Activated naive CD4-positive, alpha-beta T cell (primary cell): ENCODE measurements at places on chromosomes 16 and 17.

DNA sequence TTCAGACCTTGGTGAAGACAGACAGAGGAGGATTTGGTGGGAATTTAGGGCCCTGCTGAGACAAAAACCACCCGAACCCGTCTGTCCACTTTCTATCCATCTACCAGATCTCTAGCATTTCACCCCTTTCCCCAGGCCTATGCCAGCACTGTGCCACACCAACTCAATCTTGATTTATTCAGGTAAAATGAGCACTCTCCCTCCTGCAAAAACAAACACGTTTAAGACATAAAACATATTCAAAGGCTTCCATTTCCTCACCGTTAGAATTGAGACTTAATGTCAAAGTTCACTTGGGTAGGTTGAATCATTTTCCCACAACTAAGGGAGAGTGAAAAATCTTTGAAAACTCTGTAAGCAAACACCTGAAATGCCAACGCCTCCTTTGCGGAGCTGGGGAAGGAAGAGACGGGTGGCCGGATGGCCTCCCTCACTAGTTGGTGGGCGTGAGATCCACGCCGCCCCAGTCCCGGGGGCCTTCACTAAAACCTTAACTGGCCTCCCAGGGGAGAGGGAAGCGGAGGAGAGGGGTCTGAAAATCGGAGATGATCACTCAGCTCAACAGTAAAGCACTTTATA is 862 bp downstream of the DCAKD start:
- no peak for DNase-seq

DNA sequence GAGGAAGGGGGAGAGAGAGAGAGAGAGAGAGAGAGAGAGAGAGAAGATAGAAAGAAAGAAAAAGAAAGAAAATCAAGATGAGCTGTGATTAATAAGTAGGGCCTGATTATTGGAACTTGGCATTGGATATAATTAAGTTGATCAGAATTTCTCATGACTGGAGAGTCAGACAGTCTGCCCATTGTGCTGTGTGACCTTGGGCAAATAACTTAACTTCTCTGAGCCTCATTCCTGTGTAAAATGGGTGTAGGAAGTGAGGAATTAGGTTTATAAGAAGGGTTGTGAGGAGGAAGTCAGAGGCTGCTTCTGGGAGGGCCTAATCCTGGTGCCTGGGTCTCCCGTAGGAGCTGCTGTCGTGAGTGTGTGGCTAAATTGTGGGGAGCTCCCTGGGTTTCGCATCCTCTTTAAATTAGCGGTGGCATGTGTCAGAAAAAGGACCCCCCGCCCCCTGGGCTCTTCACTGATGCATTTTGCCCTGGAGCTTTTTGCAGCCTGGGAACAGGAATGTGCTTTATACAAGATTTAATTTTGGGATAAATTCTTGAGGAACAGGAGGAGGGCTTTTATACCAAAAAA is 76.0 kb downstream of the CMIP start:
- DNase-seq = no peak

DNA sequence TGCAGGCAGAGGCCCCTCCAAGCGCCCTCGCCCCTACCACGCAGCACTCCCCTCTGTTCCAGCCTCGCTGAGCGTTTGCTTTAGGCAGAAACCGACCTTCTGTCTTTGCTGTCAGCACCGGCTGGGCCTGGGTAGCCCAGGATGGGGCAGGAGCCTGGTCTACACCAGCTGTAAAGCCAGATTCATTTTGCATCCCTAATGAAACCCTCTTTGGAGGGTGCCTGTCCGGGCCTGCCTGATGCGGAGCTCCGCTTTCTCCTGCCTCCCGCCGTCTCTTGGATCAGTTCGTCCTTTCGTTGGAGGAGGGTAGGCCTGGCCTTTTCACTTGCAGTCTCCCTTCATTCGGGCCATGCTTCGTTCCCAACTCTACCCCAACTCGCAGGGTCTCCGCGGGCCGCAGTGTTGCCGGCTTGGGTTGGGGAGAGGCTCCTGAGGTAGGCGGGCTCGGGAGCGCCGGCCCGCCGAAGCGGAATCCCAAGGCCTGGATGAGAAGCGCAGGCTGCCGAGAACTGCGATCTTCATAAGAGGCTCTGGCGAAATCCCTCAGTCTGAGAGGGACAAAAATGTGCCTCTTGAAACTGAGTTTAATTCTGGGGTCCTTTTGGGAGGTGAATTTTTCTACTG is 4.8 kb upstream of the HOXB8 start:
- no peak for DNase-seq

- no peak for DNase-seq
These were observed 255.0 kb downstream of the CBLN1 start for GRCh38 chr16:49026566-49027181.

GRCh38 chr16:55478827-55479429 is at the start of gene MMP2:
TSS of gene MMP2 (plus strand) at chr16:55479198. CDS start at chr16:55479480, 282 bp downstream.
- DNase-seq = no peak

DNA sequence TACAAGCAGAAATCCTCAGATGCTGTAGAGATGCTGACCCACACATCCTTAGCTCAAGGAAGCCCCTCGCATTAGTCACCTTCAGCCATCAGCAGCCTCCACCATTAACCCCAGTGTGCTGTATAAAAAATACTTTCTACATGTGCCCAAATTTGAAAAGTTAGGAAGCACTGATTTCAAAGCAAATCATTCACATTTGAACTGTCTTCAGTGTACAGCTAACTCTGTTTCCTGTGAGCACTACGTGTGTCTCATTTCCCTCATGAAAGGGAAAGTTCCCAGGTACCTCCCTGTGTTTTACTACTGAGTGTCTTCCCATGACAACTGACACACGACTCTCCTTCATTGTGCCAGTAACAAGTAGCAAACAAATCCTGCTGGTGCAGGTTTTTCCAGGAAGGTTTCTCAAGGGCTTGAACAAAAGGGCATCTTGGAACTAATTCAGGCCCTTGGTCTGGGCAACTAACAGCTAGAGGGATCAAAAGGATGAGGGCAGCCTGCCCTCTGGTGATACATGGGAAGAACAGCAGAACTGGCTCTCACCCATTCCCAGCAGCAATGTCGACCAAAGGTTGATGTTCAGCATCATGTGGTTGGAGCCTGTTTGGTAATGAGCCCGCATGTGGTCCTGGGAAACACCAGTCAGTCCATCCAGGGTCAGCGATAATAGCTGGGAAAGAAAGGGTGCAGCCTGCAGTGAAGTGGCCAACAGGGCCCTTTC is 4.0 kb downstream of the SLC35B1 start:
- DNase-seq = no peak

DNA sequence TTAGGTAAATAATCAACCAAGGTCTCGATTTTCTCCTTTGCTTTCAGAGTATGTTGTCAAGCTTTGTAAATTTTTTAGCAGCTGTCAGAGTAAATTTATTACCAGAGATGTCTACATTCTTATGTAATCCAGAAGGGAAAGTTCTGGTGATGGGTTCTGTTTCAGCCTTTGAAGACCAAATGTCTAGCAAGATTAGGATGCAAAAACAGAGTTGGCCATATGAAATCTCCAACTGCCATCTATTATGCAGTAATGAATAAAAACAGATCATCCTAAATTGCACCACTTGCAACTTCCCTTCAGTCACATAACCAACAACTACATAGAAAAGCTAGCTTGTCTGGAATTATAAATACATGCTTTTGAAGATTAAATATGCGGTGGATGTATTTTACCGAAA is 826.8 kb upstream of the KIF2B start:
- no peak for DNase-seq

GRCh38 chr16:76292218-76292617 is 15.0 kb downstream of the CNTNAP4 start:
- no peak for DNase-seq

- no peak for DNase-seq
These were observed 19.9 kb downstream of the ARL4D start for GRCh38 chr17:43418441-43419374.

DNA sequence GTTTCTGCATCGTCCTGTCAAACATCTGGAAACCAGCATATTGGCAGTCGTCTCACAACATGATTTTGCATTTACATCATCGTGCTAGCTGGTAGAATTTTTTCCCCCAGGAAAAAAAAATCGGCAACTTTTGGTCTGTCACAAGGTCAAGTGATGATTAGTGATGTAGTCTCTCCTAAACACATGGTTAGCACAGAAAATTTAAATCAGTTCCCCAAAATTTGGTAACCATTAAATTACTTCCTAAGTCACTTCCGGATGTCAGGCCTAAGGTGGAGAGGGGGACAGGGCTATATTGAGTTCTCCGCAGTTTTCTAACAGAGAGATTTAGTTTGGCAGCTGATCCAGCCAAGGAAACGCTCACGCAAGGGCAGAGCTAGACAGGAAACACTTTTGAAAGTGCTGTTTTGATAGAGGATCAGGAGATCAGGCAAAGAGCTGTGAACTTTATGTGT is 271.0 kb upstream of the TBX2 start:
- no peak for DNase-seq

DNA sequence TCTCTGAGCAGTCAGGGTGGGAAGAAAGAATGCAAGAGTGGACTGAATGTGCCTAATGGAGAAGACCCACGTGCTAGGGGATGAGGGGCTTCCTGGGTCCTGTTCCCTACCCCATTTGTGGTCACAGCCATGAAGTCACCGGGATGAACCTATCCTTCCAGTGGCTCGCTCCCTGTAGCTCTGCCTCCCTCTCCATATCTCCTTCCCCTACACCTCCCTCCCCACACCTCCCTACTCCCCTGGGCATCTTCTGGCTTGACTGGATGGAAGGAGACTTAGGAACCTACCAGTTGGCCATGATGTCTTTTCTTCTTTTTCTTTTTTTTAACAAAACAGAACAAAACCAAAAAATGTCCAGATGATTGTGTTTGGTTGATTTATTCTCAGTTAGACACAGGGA is 14.1 kb downstream of the IGFBP4 start:
- DNase-seq = no peak

GRCh38 chr17:46106966-46107644 is 86.1 kb downstream of the KANSL1 start:
- no peak for DNase-seq

DNA sequence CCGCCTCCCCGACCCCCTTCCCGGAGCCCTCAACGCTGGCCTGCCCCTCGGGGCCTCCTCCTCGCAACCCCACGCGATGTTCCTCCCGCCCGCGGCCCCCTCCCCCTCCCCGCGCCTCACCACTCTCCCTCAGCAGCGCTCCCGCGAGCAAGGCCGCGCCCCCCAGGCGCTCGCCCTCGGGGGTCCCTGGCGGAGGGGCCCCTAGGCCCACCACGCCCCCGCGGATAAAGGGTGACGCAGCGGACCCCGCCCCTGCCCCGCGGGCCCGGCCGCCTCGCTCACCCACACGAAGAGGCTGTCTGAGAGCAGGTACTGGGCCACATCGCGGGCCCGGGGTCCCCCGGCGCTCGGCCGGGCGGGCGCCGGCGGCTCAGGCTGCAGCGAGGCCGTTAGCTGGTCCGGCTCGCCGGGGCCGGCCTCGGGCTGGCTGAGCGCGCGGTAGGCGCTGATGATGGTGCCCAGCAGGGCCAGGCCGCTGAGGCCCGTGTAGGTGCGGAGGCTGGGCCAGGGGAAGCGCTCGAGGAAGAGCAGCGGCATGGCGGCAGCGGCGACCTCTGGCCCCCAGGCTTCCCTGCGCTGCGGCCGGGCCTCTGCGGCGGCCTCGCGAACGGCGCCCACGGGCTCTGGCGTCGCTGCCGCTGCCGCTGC is 430 bp downstream of the AMFR start:
- no peak for DNase-seq

DNA sequence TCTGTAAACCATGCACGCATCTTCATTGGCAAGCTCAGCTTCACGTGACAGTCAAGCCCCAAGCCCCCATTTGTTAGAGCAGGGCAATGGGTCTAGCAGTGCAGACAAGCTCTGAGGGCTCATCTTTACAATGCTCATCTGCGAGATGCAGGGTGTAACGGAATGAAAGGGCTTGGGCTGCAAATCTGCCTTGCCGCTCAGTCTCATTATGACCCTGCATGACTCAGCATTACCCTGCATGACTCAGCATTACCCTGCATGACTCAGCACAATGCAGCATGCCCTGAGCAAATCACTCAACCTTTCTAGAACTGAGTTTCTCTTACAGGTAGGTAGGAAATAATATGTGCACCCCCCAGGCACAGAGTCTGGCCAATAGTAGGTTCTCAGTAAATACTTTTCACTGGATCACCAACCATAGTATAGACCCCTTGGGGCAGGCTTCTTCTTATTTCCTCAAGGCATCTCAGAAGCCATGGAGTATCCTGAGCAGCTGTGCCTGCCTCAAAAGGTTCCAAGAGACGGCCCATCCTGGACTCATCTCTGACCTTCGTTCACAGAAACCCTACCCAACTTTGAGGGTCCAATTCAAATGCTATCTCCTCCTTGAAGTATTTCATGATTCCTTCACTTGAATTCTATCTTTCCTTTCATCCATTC is 391.3 kb upstream of the CDH5 start:
- DNase-seq = no peak

- DNase-seq = no peak
These were observed at the start of gene PRCD for GRCh38 chr17:76539631-76540271. TSS of gene PRCD (plus strand) at chr17:76540044. CDS start at chr17:76540142, 98 bp downstream.

DNA sequence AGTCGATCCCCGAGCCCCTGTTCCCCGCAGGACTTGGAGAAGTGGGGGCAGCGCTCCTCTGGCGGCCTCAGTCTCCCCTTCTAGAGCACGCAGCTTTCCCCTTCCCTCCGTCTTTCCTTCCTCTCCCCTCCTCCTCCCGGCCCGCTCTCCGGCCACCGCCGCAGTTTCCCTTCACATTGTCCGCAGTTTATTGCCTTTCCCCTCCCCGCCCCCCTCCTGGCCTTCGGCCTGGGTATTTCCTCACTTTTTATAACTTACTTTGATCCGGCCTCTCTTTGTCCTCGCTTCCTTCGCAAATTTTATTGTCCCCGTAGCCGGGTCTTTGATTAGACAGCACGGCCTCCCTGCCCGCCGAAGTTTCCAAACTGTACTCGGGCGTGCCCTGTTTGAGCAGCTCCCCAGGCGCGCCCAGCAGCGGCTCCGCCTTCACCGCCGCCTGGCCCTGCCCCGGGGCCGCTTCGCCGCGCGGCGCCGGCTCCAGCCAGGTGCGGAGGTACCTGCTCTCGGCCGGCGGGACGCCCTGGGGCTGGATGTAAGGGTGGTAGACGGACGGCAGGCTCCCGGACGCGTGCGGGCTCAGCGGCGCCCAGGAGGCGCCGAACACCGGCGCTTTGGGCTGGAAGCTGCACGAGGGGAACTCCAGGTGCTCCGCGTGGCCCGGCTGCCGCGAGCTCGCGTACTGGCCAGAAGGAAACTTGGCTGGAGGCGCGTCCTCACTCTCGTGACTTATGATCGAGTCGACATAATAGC is 488 bp downstream of the HOXB9 start:
- no peak for DNase-seq

- no peak for DNase-seq
These were observed 474.8 kb downstream of the SHISA9 start for GRCh38 chr16:13376174-13376573.

GRCh38 chr17:31131299-31131698 is 36.5 kb downstream of the NF1 start:
- DNase-seq = no peak
